ENCODE measurements at places on chromosomes 1 and 21. TPM values are rescaled to one million over a fixed set of nuclear protein-coding genes. Genes with fewer than 3 reads are reported as not detected.
A peak's percentile ranks its signal among the peaks of the same experiment; 100 is the strongest.

A3GALT2 gene
- total RNA-seq, result not detected

AMY1A gene
- total RNA-seq, result not detected

AMIGO1 gene
- 11.0 TPM for total RNA-seq

HCRTR1 gene
- total RNA-seq, result 0.43 TPM

- DNase-seq, result no peak
Observed at GRCh38 chr1:172758259-172758658, 99.4 kb downstream of the FASLG start.

- no peak for DNase-seq
Observed at GRCh38 chr1:110734133-110734680, 59.5 kb upstream of the KCNA3 start.

DNA sequence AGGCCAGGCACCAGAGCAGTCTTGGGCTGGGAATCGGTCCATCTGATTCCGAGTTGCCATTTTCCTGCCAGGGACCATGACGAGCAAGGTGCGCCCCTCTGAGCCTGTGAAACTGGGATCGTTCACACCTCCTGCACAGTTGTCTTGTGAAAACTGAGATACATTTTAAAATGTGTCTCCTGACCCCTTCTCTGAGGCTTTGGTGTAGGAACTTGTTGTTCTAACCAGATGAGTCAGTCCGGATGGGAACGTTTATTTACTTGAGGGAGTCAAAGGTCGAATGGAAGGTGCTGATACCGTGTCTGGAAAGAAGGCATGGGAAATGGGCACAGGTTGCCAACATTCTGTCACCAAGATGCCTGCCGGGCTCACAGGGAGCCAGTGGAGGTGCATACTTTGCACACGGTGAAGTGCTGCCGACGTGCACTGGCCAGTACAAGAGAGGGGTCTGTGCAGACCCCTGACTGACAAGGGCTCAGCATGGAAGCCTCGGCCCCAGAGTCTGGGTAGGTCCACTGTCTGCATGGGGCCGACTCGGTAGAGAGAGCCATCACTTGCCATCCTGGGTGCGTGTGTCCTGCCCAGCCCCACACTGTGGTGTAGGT lies 7.4 kb upstream of the KCNN3 start:
- no peak for DNase-seq

DNA sequence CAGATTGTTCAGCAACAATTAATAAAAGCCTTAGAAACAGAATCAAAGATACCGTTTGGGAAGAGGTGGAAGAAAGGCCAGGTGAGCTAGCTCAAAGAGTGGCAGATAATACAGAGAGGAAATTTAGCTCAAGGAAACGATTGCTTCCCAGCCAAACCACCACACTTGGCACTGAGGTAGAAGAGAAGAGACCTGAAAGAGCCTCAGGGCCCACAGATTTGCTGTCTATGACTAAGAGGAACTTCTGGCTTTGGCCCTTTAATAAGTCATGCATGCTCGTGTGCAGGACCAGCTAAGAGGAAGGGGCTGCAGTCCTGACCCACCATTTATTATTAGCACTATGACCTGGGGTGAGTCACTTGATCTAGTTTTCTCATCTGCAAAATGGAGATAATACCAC lies 72.8 kb upstream of the BCL10 start:
- no peak for DNase-seq

- DNase-seq, result peak; percentile 76
Observed at GRCh38 chr1:168717906-168718891, 10.8 kb downstream of the DPT start.

- DNase-seq, result no peak
Observed at GRCh38 chr1:36636206-36636605, 153.5 kb upstream of the CSF3R start.

DNA sequence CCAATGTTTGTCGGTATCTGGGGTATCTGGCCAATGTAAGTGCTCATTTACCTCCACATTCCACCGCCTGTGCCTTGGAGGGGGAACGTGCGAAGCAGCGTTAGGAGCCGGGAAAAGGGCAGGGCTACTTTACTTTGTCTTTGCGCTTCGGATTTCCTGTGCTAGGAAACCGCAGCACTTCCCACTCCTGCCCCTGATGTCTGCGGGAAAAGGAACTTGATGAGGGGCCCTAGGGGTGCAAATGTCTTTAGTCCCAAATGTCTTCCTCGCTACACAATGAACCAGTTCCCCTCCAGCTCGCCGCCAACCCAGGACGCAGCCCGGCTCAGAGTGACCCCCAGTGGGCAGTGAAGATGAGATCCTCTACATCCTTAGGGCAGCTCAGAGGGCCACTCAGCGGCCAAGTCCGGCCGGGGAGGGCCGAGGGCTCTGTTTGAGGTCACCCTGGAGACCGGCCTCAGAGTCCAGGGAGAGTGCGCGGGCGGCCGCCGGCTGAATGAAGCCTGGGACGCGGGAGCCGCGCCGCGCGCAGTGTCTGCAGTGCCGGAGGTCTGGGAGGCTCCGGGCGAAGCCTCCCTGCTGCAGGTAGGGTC lies at the start of gene DYNLT5:
Gene DYNLT5 (plus strand): TSS at position 460 of the 593 bp plus-strand sequence. CDS start 2,200 bp downstream, outside the sequence.
- DNase-seq, result peak; percentile 62

DNA sequence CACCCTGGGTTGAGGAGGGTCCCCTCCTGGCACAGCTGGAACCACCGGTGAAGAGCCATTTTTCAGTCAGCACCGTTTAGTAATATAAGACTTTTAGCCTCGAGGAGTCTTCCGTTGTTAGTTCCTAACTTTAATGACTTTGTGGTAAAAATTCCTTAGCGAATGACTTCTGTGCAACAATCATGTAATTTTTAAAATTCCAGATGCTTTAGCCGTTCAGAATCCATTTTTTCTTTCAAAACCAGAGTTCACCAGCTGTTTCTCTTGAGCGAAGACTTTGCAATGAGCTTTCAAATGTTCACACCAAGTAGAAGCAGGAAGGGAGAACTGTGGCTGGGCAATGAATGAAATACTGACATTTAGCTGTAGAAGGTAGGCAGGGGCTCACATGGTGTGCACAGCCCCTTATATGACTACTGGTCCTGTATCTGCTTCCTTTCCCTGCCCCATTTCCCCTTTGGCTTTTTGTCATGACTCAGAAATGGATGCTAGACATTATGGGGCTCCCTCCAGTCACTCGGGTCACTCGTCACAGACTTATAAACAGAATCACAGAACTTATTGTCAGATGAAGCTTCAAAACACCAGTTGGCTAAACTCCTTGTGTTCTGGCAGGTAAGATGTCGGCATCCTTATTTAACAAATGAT lies 4.1 kb downstream of the DISC1 start:
- no peak for DNase-seq

DNA sequence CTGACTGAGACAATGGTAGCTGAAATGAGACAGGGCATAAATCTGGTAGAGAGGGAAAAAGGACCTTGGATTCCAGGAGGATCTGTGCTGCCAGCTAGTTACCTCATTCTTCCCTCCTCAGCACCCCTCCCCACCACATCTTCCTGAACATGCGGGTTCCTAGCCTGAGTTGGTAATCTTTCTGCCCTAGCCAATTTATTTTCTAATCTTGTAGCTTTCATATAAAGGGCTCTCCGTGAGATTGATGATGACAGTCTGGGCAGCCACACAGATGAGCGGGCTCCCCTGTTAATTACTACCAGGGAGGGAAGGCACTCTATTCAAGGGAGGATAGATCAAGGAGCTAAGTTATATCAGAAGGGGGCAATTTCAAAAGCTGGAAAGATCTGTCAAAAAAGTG lies 20.2 kb downstream of the ARHGEF11 start:
- no peak for DNase-seq

- DNase-seq, result peak; percentile 64
Observed at GRCh38 chr1:154493276-154493675, 8.7 kb upstream of the TDRD10 start.

GRCh38 chr1:3419415-3420204 lies 34.9 kb upstream of the ARHGEF16 start:
- DNase-seq, result no peak

DNA sequence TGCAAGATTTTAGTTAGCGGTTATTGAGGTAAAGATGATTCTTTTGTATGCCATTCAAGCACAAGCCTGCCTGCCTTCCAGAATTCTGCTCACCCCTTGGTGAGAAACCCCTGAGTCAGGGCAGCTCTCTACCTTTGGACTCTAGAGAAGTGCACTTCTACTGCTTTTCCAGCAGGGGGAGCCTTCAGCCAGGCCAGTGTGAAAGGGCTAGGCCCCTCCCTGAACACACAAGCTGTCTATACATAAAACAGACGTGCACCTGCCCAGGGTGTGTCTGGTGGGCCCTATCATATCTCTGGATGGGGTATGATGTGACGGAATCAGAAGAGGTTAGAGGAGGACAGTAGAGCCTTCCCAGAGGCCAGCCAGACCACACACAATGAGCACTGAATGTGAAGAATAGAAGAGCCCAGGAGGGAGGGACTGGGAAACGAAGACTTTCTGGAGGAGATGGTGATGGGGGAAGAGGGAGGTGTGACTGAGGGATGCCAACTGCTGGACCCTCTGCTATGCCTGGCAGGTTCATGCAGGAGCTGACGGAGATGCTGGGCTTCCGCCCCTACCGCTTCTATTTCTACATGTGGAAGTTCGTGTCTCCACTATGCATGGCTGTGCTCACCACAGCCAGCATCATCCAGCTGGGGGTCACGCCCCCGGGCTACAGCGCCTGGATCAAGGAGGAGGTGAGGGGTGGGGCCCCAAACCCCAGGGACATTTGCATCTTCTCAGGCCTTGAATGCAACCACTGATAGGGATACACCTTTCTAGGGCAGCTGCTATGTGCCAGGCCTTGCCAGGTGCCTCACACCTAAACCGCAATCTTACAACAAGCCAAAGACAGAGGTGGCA lies 13.0 kb upstream of the KCNC4 start:
- DNase-seq, result no peak

DNA sequence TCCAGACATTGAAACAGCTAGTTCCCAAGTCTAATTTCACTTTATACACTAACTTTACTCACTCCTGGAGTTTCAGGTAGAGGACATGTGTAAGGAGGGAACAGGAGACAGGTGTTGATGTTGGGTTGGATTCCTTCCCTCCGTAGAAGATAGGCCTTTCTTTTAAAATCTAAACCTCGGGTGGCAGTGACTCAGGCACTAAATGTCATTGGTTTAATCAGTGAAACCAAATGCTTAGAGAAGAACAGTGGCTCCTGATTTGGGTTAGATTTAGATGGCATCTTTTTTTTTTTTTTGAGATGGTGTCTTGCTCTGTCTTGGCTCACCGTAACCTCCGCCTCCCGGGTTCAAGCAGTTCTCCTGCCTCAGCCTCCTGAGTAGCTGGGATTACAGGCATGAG lies 7.2 kb downstream of the CAP1 start:
- no peak for DNase-seq

DNA sequence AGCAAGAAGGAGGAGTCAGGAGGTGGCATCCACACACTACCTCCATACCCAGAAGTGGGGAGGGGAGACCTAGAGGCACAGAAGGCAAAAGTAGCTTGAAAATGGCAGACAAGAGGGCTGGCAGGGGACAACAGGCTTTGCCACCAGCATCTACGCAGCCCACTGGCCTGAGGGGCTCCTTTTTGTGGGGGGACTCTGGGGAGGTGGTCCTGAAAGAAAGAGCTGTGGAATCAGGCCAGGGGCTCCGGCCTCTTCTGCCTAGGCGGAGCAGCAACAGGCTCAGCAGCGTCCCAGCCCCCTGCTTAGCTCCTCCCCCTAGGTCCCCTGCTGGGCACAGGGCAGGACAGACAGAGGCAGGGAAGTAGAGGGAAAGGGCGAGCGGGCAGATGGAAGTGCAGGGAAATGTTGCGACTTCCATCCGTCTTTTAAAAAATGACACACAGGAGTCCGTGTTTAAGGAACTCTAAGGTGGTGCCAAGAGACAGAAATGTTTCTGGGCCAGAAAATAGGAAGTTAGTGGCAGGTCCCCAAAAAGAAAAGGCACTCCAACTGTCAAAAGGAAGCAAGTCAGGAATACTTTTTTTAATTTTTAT lies 10.0 kb upstream of the LEFTY2 start:
- no peak for DNase-seq

- DNase-seq, result no peak
Observed at GRCh38 chr1:222880587-222880986, 65.7 kb downstream of the DISP1 start.

DNA sequence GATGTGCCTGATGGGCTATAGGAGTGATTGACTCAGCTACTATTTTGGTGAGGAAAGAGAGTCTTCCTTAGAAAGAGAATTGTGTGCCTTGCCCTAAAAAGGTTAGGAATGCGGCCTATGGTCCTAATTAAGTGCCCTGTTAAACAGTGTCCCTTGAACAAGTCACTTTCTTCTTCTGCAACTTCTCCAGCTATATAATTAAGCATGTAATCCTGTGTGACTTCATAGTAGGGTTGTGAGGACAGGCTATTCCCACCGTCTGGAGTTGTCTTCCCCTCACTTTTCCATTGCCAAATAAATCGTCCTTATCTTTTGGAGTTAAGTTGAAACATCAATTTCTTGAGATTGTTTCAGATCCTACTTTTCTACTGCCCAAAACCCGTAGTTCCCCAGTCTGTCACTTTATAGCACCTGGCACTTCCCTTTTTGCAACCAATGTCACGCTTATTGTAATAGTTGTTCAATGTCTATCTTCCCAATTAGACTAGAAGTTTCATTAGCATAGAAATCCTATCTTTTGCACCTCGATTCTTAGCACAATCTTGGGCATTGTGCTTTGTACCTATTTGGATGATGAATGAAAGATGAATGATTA lies 27.6 kb upstream of the SLC16A1 start:
- no peak for DNase-seq

GRCh38 chr1:154435599-154436200 lies 30.6 kb downstream of the IL6R start:
- DNase-seq, result no peak

DNA sequence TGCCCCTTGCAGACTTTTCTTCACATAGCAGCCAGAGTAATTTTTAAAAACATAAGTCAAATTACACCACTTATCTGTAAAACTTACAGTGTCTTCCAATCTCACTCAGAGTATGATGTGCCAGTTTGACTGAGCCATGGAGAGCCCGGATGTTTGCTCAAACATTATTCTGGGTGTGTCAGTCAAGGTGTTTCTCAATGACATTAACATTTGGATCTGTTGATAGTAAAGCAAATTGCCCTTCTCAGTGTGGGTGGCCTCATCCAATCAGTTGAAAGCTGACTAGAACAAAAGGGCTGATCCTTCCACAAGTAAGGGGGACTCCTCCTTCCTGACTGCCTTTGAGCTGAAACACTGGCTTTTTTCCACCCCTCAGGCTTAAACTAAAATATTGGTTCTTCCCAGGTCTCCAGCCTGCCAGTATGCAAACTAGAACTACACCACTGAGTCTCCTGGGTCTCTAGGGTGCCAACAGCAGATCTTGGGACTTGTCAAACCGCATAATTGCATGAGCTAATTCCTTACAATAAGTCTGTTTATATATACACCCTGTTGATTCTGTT lies 157.9 kb upstream of the CTTNBP2NL start:
- DNase-seq, result no peak

- no peak for DNase-seq
Observed at GRCh38 chr21:39934895-39935294, 67.7 kb downstream of the PCP4 start.

Measured in right atrium auricular region (tissue), 2 donors.